ENCODE measurements at places on chromosomes 16 and 17. TPM values are rescaled to one million over a fixed set of nuclear protein-coding genes. Genes with fewer than 3 reads are reported as not detected.

Gene ITGAD
- not detected for total RNA-seq

Gene EXOC3L1
- not detected for total RNA-seq

Gene CCDC92B
- 0.15 TPM for total RNA-seq

Gene MFSD6L
- total RNA-seq = not detected

Gene CNGB1
- total RNA-seq = 0.07 TPM

Gene C1QTNF8
- total RNA-seq = not detected

Gene GP1BA
- not detected for total RNA-seq

Gene SLC35G6
- not detected for total RNA-seq

Gene KRTAP1-3
- not detected for total RNA-seq

Gene ZNF469
- 11.1 TPM for total RNA-seq

Gene TEX14
- total RNA-seq = 0.06 TPM

Gene KRT9
- total RNA-seq = not detected
